ENCODE measurements at places on chromosomes 3 and 15. TPM values are rescaled to one million over a fixed set of nuclear protein-coding genes. Genes with fewer than 3 reads are reported as not detected.

GRCh38 chr3:40137591-40138295 lies 171.8 kb upstream of the EIF1B start:
- peak; percentile 14 for DNase-seq

Gene SHF
- total RNA-seq: 14.3 TPM

DNA sequence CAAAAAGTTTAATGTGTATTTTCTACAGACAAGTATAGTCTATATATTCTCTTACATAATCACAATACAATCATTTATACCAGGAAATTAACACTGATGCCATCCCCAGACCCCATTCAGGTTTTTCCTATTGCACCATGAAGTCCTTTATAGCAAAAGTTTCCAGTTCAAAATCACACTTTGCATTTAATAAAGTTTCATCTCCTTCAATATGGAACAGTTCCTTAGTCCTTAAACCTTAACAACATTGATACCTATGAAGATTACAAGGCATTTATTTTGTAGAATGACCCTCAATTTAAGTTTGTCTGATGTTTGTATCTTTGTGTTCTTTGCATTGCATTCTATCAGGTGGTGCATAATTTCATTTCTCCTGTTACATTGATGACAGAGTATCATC lies 2.0 kb upstream of the SMARCC1 start:
- no peak for DNase-seq

DNA sequence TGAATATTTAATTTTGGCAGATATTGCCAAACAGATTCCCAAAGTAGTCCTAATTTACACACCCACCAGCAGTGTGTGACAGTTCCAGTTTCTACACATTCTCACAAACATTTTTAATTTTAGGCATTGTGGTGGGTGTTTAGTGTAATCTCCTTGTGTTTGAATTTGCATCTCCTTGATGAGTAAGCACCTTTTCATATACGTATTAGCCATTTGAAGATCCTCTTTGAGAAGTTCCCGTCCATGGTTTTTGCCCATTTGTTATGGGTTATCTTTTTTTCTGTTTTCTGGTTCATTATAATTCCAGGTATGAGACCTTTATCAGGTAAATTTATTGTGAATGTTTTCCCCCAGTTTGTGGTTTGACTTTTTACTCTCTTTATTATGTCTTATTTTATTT lies 2.3 kb upstream of the TM4SF19 start:
- DNase-seq: no peak

GRCh38 chr3:35965908-35966307 lies 326.6 kb downstream of the ARPP21 start:
- peak; percentile 19 for DNase-seq

Data from Caki2 (cell line).